Posterior cingulate gyrus (tissue), 11 donors: ENCODE measurements at places on chromosomes 3 and 15.
A peak's percentile ranks its signal among the peaks of the same experiment; 100 is the strongest.

DNA sequence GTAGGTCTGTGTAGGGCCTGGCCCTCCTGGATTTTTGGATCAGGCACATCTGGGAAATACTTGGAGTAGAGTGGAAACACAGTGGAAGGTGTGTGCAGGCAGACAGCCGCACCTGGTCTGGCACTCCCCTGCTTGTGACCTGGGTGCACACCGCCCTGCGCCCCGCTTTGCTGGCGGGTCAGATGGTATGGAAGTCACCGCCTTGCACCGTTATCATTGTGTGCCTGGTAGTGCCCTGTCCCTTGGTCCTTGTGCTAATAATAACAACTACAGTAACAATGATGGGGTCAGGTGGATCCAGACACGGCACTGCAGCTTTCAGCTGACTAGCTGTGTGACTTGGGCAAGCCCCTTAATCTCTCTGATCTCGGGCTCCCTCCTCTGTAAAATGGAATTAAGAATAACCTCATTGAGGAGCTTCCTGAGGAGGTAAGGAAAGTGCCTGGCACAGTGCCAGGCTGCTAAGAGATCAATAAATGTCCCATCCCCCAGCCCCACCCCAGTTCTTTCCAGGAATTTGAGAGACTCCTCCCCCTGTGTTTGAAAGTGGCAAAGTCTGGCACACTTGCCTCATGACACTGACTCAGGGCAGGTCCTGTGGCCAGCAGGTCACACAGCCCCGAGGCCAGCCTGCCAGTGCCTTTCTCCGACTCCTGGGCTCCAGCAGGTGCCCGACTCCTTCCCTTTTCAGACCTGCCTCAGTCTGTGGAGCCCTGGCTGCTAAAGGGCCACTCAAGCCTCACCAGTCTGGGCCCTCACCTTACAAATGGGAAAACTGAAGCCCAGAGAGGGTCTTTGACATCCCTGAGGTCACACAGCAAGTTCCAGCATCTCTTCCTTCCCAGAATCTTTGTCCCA lies 9.8 kb downstream of the ISG20 start:
- DNase-seq, result no peak

DNA sequence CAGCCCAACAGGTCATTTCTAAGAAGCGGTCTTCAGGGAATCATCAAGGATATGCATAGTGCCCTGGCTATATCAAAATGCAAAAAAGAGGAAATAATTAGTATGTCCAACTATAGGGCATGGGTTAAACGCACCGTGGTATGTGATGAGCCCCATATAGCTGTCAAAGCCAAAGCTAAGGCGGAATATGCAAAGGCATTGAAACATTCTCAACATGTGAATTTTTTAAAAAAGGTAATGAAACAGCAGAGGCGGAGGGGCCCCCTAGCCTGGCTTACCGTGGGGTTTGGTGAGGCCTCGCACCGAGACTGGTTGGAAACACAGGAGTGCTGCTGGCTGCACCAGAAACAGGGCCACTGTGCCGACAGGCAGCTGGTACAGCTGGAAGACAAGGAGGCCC lies 23.2 kb downstream of the PLXND1 start:
- DNase-seq, result no peak

DNA sequence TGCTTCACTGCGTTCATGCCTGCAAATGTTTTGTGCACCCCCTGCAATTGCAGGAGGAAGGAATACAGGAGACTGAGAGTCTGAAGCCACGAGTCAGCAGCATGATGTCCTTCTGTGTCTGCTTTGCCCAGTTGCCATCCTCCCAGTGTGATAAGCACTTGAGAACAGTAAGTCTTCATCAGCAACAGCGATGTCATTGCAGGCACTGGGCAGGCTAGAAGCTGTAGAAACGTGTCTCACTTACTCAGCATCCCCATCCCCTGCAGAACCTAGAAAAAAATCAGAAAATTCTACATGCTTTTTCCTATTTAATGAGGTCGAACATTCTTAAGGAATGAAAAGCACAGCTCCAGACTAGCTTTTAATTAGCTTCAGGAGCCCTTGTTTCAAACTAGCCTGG lies 156.5 kb upstream of the LPP start:
- DNase-seq, result no peak

- no peak for DNase-seq
Observed at GRCh38 chr15:77877869-77878577, 199.5 kb downstream of the TBC1D2B start.

GRCh38 chr3:64971602-64972001 lies 283.8 kb upstream of the ADAMTS9 start:
- DNase-seq, result no peak

DNA sequence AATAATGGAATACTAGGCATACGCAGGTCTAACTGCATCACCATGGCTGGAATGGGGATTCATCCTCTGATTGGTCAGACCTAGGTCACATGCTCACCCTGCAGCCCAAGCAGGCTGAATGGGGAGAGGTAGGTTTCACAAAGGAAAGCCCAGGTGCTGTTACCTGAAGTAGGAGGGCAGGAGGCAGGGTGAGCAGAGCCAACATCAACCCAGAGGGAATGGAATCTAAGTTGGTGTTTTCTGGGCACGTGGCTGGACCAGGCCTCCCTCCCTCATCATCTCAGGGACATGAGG lies 6.7 kb upstream of the H1-8 start:
- DNase-seq, result no peak

DNA sequence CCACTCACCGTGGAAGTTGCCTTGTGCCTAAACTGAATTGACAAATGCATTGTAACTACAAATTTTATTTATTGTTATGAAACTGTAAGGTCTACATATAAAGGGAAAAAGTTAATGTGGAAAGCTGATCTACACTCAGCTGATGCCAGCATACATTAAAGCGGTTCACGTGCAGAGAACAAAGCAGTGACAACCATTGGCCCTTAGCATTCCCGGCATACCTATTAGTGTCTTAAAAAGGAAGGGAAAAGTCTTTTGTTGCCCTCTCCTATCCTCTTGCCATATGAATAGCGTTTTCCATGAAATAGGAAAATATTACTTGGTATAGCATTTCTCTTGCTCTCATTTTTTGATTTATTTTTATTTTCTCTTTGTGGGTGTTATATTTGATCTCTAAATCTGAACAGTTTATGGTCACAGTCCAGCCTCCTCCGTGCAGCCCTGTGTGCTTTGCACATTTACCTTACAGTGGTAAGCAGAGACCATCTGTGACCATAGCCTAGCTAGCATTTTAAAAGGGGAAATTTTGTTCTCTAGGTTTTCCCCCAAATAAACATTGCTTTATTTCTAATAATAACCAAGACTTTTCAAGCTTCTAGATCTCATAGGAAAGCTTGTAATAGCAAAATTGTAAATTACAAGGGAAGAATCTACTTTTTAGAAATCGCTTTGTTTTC lies 89.7 kb upstream of the CGNL1 start:
- DNase-seq, result no peak

DNA sequence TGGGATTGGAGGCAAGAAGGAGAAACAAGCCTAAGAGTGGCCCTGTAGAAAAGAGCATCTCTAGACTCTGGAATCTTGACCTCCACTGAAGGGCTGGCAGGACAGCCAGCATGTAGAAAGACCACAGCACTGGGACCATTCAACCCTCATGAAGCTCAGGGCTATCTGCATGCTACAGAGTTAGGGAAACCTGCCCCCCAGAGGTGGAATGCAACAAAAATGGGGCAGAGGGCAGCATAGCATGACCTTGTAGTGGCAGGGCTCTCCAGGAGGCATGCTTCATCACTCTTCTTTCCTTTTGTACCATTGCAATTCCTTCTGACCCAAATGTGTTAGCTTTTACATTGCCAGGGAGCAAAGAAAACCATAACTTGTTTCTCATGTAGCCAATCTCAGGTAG lies 445.4 kb downstream of the EPHB1 start:
- no peak for DNase-seq

- no peak for DNase-seq
Observed at GRCh38 chr3:73499787-73500186, 125.0 kb downstream of the PDZRN3 start.

GRCh38 chr3:65262548-65262947 lies 574.7 kb upstream of the ADAMTS9 start:
- no peak for DNase-seq

DNA sequence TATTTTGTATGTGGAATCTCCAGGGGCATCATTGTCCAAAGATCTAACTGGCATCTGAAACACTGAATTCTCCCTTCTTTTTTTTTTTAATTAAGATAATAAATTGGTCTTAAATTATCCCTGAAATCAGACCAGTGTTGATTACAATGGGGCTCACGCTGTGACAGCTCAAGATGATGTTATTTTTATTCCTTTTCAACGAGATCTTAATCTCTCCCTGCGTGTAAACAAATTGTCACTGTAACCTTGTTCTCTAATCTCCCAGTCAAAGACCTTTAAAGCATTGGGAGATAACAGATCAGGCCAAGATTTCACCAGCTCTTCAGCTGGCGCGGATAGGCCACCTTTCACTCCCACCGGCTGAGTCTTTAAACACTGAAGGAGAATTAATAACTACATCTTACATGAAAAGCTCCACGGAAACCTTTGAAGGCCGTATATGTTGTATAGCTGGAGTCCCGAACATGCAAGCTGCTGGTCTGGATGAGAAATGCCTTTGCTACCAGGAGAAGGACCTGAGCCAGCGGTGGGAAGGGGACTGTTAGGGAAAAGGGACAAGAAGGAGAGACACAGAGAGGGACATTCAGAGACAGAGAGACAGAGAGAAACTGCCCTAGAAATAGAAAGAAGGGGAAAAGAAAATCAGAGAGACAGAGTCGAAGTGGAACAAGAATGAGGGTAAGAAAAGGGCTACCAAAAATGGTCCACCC lies 418.8 kb upstream of the NR2F2 start:
- no peak for DNase-seq

DNA sequence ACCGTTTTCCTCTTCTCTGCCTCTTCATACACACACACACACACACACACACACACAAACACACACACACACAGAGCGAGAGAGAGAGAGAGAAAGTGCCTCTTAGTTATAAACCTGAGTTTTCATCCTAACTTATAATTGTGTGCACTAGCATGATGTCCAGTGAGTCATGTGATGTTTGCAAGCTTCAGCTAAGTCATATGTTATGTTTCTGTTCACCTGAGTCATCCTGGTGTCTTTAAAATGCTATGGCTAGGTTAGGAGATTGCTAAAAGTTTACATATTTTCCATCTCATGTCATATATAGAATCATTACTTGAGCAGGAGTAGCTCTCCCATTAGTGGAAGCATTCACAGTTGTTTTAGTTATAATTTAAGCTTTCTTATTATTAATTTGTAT lies 155.8 kb downstream of the EPHA6 start:
- no peak for DNase-seq

DNA sequence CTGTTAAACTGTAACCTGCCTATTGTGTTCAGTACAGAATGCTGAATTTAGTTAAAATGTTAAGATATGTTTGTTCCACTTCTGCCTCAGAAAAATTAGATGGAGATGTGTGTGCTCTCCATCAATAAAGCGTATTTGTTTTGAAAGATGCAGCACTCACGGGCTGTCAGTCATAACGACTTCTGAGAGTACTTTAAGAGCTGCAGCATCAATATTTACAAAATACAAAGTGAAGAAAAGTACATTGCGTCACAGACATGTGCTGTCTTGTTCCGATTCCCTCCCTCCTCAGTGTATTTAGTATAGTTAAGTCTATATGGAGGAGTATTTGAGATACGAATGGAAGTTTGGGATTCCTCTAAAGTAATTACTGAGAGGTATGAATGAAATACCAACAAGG lies 166.6 kb downstream of the BBX start:
- no peak for DNase-seq

DNA sequence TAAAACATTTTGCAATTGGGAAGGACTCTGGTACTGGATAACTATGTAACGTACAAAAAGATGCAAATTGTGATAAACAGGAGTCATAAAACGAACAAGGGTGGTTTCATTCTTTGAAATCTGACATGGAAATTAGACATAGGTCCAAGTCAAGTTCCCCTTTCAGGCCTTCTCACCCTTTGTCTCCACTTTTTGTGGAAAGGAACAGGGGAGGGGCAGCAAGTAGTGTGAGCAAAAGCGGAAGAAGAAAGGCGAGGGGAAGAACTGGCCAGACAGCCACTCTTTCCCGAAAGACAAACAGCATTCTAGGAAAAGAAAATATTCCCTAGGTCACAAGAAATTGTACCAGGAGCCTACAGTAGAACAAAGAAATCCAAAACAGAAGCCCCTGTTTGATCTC lies 52.6 kb downstream of the MCF2L2 start:
- DNase-seq, result no peak

DNA sequence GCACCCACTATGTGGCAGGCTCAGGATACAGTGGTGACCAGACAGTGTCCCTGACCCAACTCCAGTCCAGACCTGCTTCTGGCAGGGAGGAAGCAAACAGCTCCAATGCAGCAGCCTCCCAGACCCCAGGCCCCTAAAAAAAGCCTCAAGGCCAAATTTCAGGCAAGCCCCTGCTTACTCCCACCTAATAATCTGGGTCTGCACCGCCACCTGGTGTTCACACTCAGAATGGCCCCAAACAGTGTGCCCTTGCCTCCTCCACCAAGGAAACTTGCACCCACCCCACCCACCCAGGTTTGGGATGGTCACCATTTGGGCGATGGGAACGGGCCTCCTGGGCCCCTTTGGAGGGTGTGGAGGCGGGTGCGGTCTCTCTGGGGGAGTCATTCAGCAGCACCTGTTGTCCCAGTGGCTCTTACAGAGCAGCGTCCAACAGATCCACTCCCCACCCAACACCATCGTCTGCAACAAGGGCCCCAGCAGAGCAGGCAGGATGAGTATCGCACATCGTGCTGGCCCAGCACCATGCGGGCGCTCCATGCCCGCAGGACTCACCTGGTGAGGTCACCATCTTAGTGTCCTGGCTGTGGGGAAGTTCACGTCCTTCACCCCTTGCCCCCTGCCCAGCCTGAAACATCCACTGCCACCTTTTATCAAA lies 17.3 kb downstream of the C3orf18 start:
- DNase-seq, result peak; percentile 83

DNA sequence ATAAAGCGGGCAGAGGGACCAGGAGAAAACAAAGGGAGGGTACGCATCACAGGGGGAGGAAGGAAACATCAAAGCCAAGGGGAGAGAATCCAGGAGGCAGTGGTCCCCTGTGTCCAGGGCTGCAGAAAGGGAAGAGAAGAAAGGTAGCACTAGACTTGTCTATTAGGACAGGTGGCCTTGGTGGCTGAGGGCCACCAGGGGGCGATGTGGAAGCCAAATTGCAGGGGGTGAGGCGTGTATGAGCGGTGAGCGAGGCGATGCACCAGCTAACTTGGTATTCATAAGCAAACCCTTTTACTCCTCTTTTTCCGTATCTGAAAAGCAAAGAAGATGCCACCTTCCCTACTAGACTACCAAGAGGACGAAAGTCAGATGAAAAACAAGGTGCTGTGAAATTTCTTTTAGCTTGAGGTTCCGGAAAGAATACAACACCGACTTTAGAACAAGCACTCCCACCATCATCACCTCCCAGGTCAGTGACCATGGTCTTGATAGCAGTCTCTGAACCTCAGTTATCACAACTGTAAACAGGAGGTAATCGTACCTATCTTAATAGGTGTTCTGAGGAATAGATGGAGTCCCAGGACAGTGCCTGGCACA lies 654.4 kb upstream of the ADAMTS9 start:
- DNase-seq, result no peak

- no peak for DNase-seq
Observed at GRCh38 chr3:141367038-141367730, 1.1 kb upstream of the ZBTB38 start.

- DNase-seq, result no peak
Observed at GRCh38 chr3:192514081-192514753, 213.1 kb downstream of the FGF12 start.

- DNase-seq, result no peak
Observed at GRCh38 chr3:5022966-5023776, 43.9 kb downstream of the BHLHE40 start.

- DNase-seq, result no peak
Observed at GRCh38 chr15:29183071-29183831, 86.4 kb downstream of the NSMCE3 start.
